ENCODE measurements at places on chromosomes 11 and 22.

DNA sequence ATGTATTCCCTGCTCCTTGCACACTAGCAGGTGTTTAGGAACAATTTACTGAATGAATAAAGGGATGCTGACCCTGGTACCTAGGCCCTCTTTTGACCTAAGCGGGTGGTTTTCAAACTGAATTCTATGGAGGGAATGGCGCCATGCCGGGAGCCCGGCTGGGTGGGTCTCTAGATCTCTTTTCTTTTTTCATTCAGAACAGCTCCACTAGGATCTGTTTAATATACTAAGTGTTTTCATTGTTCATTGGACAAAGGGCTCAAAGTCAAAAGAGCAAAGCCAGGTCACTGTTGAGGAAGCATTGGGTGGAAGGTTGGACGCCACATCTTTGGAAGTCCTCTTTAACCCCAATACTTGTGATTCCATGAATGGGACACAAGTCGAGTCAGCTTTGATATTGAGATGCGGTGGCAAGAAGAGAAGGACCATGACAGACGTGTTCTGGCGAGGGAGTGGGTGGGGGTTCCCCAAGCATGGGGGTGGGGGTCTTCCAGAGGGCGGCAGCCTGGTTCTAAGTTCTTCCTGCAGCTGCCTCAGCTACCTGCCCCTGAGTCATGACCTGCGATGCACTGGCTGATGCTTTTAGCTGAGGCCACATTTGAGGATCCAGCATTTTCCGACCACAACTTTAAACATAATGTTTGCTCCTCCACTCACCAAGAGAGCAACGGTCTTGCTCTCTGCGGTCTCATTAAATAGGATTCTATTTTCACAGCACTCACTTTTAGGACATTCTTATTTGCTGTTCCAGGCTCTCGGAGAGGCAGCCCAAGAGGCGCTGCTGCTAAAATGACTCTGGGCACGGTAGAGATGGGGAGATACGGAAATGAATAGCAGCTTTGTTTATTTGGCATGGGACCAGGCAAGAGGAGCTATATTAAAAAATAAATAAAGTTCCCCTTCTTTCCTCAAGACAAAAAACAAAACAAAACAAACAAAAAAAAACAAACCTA, 100.6 kb downstream of the FBXO7 start:
- DNase-seq, result no peak

DNA sequence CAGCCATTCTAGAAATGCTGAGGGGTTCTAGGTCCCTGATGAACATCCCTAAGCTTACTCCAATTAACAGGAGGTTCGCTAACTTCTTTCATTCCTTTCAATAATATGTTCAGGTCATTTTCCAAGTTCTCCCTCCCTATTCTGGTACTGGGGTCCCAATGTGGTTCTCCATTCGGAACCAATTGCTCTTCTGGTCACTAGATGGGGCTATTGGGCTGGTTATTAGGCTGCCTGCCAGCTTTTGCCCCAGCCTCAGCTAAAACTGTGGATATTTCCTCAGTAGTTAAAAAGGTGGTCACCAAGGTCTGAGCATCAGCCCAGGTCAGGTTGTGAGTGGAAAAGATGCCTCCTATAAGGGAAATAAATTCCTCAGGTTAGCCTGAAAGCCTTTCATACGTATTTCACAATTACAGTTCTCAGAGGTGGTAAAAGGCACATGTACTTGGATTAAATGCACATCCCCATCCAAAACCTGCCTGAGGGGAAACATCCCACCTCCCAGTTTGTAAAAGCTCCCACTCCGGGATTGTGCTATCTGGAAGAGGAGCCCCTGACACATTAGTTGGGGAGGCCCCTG, 161.1 kb upstream of the CCDC179 start:
- DNase-seq, result peak; percentile 21

- peak; percentile 96 for DNase-seq
Observed at GRCh38 chr11:13216019-13216710, 61.4 kb upstream of the BMAL1 start.

DNA sequence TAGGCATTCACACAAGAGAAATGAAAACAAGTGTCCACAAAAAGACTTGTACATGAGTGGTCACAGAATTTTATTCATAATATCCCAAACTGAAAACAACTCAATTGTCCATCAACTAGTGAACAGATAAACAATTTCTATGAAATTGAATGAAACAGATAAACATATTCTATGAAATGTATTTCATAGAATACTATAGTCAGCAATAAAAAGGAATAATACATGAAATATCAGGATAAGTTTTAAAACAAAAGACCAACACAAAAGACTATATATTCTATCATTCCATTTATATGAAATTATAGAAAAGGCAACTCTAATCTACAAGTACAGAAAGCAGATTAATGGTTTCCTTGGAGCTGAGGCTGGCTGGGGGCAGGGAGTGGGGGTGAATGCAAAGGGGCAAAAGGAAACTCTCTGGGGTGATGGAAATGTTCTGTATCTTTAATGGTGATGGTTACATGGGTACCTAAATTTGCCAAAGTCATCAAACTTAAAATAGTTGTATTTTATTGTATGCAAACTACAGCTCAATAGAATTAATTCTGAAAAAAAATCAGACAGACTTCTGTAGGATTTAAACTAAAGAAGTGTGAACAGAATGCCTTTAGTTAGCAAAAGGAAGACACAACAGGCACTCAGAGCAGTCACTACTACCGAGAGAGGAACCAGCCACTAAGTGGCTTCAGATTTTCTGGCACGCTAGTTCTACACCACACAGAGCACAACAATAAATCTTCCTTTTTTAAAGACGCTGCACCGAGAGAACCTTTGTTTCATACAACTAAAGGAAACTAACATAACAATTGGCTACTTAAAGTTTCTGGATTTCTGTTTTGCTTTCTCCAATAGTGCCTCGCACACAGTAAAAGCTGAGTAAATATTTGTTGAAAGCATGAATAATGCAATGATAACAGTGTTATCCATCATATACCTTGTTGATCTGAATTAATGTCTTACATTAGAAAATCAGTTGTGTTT, 15.4 kb downstream of the CCDC34 start:
- no peak for DNase-seq

DNA sequence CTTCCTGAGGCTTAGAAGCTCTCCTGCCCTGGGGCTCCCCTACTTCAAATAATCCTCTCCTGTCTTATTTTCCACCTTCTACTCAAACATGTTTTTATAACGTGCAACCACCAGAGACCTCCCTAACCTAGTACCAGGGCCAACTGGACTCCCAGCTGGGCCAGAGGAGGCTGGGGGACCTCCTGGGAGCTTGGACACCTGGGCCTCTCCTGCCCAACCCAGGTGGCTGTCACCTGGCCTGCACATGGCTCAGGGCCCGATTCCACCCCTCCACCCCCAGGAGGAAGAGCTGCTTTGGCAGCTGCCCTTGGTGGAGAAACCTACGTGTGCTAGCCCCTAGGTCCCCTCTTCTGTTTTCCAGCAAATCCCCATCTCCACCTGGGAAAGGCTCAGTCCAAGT, 105.2 kb downstream of the ABTB2 start:
- DNase-seq, result no peak

DNA sequence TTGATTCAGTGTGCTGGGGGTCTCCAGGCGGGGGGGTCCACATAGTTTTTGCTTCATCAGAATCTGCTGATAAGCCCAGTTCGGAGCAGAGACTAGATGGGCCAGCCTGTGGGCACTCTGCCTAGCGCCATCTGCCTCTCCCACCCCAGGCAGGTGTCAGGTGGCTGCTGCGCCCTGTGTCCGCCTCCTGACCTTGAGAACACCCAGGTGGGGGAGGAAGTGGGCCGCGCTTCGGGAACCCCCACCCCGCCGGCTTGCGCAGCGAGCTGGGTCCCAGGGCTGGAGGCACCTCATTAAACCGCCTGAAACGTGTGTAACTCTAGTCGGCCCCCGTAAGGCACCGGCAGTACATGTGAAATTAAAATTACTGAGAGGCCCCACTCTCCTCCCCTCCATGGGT, 113.6 kb downstream of the KCNQ1 start:
- DNase-seq, result no peak

DNA sequence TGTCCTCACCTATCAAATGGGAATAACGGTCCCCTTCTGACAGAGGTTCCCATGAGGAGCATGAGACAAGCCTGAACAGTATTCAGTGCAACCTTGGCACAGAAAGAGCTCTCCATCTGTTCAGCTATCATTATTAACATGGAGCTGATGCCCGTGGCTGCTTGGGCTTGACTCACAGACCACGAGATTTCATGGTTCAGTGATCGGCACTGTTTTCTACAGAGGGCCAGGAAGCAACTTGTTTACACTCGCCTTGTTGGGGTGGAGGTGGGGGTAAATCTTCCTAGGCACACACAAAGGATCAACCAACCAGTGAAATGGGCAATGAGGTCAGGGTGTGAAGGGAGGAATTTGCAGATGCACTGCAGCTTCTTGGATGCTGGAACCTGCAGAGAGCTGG, 88.2 kb downstream of the CWC15 start:
- no peak for DNase-seq

GRCh38 chr22:38403812-38404211, 51.2 kb downstream of the KCNJ4 start:
- DNase-seq, result no peak

GRCh38 chr22:17269607-17270261, 50.5 kb upstream of the ADA2 start:
- DNase-seq, result no peak

GRCh38 chr11:128515086-128515485, 72.3 kb downstream of the ETS1 start:
- no peak for DNase-seq

- DNase-seq, result no peak
Observed at GRCh38 chr11:109507836-109508561, 86.0 kb downstream of the C11orf87 start.

GRCh38 chr11:33444835-33445594, 187.8 kb downstream of the HIPK3 start:
- DNase-seq, result no peak

DNA sequence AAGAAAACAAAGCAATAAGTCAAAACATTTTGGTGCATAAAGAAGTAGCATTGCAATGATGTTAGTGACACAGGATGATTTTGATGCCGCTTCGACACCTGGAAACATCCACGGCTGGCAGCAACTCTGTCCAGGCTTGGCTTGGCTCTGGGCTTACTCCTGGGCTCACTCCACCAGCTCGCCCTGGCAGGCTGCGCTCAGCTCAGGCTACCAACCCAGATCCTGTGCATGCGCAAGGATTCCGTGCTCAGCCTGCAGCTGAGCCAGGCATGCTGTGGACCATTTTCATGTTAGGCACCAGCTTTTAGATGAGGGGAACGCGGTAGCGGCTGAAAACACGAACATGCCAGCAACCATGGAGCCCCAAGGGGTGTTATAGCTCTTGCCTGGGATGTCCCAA, 66.0 kb downstream of the SLC25A17 start:
- no peak for DNase-seq

- DNase-seq, result no peak
Observed at GRCh38 chr11:128568166-128568778, 19.1 kb downstream of the ETS1 start.

GRCh38 chr11:86488553-86488952, 113.9 kb downstream of the CCDC81 start:
- no peak for DNase-seq

DNA sequence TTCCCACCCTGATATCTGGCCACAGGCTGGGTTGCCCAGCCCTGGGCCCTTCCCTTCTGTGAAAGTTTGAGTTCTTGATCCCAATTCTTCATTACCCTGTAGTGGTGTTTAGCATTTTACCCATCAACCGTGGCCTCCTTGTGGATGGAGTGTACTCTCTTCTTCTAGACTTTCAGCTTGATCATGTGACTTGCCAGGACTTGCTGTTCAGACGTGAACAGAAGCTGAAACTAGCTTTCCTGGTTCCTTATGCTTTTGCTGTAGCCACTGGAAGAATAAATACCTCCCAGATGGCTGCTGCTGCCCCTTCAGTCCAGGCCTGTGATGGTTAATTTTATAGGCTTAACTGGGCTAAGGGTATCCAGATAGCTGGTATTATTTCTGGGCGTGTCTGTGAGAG, 32.7 kb upstream of the DAGLA start:
- no peak for DNase-seq

DNA sequence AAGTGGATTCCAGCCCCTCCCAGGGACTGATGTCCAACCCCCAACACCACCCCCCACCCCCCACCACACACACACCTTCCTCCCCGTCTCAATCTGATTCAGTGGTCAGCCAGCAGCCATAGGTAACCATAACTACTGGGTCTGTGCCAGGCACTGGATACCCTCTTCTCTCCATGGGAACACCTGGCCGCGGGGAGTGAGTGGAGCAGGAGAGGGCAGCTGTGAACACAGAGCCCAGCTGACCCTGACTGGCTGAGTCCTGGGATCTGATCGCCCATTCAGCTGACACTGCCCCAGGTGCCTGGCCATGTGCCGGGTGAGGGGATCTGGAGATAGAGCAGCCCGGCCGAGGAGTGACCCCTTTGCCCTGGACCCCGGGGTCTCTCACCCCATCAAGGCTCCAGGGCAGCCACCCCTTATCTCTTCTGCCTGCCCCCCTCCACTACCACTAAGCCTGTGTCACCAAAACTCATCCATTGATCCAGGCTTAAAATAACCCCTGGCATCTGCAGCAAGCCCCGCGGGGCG, 2.6 kb upstream of the SHISA8 start:
- no peak for DNase-seq

- DNase-seq, result no peak
Observed at GRCh38 chr11:118521892-118522311, 5.4 kb upstream of the TTC36 start.

GRCh38 chr11:27319072-27319471, 43.9 kb downstream of the CCDC34 start:
- DNase-seq, result peak; percentile 80

DNA sequence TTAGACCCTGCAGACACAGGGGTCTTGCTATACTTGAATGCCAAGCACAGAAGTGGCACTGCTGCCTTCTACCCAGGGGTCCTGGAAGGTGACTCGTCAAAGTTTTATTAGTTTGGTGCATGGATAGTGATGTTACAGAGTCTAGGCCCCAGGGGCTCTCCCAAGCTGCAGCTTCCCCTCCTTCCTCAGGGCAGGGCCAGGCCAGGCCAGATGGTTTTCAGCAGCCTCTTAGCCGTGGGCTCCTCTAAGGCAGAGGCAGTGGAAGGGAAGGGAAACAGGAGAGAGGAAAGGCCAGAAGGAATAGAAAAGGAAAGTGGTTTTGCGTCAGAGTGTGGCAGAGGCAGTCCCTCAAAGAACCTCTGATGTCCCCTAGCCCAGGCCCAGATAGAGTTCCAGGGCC, 21.9 kb downstream of the ANKK1 start:
- DNase-seq, result no peak

GRCh38 chr22:44312766-44313165, at the start of gene SHISAL1:
SHISAL1 (minus strand) TSS chr22:44312951; CDS start chr22:44300945, 12,006 bp downstream.
- no peak for DNase-seq

DNA sequence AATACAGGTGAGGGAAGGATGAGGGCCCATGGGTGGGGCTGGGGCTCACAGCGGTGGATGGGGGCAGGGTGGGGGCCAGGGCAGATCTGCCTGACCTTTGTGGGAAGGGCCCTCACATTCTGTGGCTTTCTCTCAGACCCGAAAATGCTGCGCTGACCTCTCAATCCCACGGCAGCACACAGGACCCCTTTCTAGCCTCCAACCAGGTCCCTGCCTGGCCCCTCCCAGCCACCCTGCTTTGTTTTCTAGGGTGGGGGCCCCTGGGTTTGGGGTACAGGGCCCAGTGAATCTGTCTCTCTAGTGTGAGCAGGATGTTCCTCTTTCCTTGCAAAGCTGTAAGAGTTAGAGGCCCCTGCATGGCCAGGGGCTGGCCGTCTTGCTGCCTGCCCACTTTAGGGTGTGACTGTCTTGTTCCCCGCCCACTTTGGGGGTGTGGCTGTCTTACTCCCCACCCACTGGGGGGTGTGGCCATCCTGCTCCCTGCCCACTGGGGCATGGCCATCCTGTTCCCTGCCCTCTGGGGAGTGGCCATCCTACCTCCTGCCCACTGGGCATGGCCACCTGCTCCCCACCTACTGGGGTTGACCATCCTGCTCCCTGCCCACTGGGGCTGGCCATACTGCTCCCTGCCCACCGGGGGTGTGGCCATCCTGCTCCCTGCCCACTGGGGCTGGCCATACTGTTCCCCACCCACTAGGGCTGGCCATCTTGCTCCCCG, 11.5 kb downstream of the PARVG start:
- peak; percentile 7 for DNase-seq

Measured in RKO (cell line).